ENCODE measurements at places on chromosomes 1 and 21.

GRCh38 chr1:16451841-16452528, 11.5 kb downstream of the NECAP2 start:
- no peak for DNase-seq

DNA sequence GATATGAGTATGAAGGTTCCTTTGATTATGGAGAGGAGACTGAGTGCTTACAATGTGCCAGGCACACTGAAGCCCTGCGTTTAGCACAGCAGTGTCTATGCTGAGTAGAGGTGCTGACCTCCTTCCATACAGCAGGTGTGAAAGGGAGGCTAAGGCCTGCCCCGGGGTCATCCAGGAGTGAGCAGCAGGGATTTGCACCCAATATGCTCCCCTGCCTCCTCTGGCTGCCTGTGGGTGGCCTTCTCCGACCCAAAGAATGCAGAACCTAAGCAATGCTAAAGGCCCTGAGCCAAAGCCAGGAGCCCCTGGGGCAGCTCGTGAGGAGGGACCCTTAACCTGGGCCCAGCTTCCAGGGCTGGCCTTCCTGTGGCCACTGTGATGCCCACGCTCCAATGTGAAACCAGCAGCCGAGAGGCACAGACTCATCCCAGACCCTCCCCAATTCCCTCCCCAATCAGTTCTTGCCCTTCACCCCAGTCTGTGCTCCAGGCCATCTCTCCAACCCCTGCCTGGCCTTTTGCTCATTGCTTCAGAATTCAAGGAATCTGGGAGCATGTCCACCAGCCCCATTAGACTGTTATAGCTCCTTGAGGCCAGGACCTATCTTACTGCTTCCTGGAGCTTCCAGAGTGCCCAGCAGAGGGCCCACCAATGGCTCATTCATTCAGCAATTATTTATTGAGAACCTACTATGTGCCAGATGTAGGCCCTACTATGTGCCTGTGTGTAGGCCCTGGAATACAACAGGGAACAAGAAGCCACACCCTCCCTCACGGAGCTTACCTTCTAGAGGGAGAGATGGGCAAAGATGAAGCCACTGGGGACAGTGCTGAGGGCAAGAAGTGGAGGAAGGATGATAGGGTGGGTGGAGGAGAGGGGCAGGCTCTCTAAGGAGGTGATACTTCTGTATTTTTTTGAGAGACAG, 53.3 kb downstream of the TAS1R2 start:
- no peak for DNase-seq

GRCh38 chr1:156998840-156999500, 46.6 kb downstream of the ARHGEF11 start:
- no peak for DNase-seq

GRCh38 chr1:56532350-56532683, 47.0 kb downstream of the PLPP3 start:
- DNase-seq, result no peak

DNA sequence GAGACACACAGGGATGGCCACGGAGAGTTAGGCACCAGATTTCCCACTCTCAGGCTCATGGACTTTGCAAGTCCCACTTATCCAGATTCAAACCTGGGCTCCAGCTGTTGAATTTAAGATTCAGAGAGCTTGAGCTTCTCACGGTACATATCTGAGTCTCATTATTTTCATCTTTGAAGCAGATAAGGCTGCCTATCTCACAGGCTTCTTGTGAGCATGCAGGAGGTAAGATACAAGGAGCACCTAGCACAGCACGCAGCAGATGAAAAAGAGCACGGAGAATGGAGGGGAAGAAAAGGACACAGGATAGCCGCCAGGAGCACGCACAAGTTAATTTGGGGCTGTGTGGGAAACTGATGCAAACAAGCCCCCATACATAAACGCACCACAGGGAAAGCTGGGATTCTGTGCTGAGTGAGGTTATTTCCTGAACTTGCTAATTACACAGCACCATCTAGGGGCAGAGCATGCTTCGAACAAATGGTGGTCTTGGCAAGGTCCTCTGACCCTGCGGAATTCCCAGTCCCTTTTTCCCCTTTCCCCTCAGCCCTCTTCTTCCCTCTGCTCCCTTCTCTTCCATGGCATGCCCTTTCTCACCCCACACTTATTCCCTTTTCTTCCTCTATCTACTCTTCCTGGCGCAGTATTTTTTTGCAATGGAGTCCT, 134.7 kb upstream of the VANGL1 start:
- peak; percentile 40 for DNase-seq

DNA sequence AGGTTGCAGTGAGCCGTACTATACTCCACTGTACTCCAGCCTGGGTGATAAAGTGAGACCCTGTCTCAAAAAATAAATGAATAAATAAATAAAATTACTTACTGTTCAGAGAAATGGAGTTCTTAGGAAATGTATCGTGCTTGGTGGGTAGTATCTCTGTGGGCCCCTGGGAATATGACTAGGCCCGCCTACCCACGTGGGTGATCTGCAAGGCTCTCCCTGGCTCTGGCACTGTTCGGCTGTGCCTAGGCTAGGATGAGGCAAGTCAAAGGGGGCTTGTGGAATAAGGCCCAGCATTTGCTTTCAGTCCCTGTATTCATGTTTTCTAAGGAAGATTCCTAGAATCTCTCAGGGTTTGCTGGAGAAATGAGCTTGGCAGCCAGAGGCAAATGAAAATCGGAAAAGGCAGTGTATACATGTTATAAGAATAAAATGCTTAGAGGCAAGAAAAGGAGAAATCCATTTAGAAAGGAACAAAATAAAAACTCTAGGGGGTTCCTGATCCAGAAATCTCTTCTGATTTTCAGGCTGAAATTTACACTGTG, 4.5 kb upstream of the CSRP1 start:
- no peak for DNase-seq

DNA sequence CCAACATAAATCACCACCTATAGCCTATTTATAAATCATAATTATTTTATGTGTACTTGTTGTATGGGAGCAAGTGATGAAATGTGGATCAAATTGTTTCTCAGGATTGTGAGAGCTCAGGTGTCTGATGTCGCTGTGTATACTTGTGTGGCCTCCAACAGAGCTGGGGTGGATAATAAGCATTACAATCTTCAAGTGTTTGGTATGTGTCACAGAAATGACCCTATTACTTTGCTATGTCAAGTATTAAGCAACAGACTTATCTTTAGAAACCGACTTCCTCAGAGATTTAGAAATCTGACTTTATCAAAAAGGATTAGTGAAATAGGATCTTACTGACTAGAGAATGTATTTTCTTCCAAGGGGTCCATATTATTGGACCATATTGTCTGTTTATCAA, 280.9 kb downstream of the TPR start:
- no peak for DNase-seq

- no peak for DNase-seq
These were observed 32.7 kb downstream of the SLC66A1 start for GRCh38 chr1:19344831-19345230.

- peak; percentile 75 for DNase-seq
These were observed 107.3 kb upstream of the RUNX3 start for GRCh38 chr1:25037174-25038074.

GRCh38 chr1:170531758-170532657, at the start of gene GORAB:
GORAB (plus strand) TSS chr1:170532166; CDS start chr1:170532224, 58 bp downstream.
- DNase-seq, result peak; percentile 84

GRCh38 chr1:77220687-77221463, 1.6 kb upstream of the PIGK start:
- DNase-seq, result no peak

DNA sequence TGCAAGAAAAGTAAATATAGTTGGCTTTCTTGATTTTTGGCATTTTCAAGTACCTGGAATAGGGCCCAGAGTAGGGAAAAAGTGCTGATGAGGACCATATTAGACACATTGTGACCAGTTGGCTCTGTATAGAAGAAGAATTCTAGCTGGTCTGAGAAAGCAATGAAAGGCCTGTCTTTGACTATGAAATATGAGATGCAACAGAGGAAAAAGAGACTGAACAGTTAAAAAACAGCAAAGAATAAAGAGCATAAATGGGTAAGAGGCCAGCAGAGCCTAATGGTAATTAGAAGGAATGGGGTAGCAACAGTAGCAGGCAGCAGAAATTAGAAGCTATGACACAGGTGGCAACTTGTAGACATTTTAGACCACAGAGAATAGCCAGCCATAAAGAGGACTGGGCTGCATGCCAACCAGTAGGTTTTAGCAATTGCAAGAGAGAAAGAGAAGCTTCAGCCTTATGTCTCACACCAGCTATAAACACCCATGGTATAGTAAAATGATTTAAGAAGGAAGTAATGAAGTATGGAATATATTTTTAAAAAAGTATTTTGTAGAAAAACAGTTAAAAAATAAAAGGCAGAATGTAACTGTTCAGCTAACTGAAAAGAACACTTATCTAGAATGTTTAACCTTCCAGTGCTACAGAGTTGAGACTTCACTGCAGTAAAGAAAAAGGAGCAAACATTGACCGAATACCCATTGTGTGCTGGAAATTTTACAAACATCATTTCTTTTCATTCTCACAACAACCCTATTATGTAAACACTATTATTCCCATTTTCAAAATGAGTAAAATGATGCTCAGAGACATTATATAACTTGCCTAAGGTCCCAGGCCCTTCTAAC, 114.1 kb downstream of the LHX4 start:
- DNase-seq, result no peak

DNA sequence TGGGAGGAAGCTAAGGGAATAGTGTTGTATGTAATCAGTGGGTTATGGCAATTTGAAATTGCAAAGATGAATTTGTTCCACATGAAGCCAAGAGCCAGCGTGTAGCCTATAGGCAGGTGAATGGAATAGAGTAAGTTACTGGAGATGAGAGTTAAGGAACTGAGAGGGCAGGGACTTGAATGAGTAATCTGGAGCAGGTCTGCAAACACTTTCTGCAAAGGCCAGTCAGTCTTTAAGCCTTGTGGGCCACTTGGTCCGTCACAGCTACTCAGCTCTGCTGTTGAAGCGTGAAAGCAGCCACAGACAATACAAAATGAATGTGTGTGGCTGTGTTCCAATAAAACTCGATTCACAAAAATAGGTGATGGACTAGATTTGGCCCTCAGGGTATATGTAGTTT, 29.2 kb downstream of the SZT2 start:
- DNase-seq, result no peak

DNA sequence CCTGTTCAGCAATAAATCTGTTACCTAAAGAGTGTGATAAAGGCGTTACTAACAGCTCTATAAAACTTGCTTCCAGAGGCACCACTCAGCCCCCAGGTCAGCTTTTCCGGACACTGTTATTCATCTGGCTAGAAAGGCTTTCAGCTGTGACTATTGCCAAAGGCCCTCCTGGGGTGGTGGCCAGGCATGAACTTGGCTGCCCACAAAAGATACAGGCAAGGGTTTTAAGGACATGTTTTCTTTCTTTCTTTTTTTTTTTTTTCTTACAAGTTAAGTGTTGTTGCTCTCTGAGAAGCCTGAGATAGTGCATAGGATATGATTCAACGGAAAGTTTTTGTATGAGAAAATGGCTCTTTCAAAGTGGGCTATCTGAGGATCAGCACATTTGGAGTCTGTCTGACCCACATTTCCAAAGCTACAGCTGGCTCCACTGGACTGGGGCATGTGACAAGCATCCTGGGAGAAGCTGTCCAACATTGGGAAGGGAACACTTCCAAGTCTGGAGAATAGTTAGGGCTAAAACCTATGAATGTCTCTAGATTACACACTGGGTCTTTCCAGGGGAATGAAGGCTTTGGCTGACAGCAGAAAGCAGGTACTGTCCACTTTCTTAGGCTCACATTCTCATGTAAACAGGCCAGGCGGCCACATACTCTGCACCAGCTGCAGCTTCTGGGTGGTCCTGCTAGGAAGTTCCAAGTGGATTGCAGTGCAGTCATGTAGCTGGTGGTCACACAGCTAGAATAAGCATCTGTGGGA, 639.7 kb downstream of the LMO4 start:
- DNase-seq, result peak; percentile 32

- DNase-seq, result no peak
These were observed 23.2 kb downstream of the HAO2 start for GRCh38 chr1:119391749-119392148.

GRCh38 chr21:17688912-17689874, 76.5 kb upstream of the BTG3 start:
- DNase-seq, result peak; percentile 50

- DNase-seq, result no peak
These were observed 72.4 kb upstream of the CACHD1 start for GRCh38 chr1:64397541-64397940.

- DNase-seq, result no peak
These were observed 307.7 kb upstream of the PKN2 start for GRCh38 chr1:88376421-88376820.

DNA sequence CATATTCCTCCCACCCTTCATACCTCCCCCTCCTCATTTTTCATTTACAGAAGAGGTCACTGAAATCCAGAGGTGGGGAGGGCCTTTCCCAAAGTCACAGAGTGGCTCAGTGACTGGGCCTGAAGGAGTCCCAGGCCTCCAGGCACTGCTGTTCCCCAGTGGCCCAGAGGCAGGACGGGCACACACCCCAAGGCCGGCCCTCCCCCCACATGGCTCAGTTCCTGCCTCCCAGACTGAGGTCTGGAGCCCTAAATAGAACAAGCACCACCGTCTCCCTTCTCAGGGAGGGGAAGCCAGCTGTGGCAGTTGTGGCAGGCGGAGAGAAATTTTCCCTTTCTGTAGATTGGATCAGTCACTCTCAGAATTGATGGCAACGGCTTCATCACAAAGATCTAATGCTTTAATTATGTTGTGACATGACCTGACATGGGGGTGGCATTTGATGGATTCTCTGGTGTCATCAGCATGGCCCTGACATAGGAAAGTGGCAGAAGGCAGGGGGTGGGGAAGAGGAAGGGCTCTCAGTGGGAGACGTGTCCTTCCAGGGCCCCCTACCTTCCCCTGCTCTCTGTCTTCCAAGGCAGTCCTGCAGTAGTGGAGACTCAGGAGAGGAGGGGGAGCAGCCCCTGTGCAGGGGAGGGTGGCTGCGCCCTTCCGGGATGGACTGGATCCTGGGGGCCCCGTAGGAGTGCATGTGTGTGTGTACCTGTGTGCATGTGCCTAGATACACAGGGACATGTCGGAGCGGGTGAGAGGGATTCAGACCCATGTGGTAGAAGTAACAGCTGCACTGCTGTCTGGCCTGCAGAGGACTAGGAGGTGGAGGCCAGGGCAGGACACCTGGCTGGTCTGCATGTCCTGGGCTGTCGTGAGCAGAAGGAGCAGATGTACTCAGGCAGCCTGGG, 41.2 kb upstream of the FOXO6 start:
- DNase-seq, result no peak

GRCh38 chr1:155794605-155795245, 62.3 kb downstream of the GON4L start:
- DNase-seq, result no peak

DNA sequence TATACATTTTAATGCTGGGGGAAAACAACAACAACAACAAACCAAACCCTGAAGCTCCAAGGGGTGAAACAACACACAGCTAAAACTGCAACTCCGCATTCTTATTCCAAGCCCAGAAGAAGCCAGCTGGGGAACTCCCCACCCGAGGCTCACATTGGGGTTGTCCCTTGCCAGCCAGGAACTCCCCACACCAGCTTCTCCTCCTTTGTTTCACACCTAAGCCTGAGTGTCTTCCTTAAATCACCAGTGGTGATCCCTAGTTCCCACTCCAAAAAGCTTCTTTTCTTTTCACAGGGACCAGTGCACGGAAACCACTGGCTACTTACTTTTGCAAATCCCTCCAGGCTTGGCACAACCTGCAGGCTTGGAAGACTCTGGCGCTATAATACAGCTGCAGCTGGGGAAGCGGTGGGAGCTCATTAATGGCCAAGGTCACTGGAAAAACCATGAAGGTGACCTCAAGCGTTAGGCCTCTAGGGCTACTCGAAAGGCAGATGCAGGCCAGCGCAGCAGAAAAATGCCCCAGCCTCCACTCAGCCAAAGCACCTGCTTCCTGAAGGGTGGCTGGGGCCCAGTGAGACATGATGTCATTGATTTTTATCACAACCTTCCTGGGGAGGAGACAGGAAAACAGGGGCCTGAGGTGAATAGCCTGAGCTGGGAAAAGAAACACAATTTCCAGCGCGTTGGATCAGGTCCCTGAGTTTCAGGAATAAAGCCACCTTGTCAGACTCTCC, 40.1 kb downstream of the TLR5 start:
- DNase-seq, result no peak

Measured in WTC11 (cell line).